ENCODE measurements at places on chromosomes 1 and 21.
A peak's percentile ranks its signal among the peaks of the same experiment; 100 is the strongest.

DNA sequence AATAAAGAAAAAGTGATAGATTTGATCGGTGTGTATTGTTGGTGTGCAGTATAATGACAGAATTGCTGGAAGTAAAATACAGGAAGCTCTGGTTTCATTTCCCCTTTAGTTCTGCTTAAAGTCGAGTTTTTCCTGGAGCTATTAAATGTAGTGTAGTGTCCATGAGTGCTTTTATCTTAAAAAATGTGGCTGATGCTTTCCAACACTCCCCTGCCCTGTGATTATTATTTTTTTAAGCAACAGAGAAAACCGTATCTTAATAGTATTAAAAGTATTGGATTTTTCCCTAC is 1.1 kb downstream of the LGALS8 start:
- no peak for DNase-seq

GRCh38 chr1:36463463-36463802 is 751 bp downstream of the MRPS15 start:
- no peak for DNase-seq

DNA sequence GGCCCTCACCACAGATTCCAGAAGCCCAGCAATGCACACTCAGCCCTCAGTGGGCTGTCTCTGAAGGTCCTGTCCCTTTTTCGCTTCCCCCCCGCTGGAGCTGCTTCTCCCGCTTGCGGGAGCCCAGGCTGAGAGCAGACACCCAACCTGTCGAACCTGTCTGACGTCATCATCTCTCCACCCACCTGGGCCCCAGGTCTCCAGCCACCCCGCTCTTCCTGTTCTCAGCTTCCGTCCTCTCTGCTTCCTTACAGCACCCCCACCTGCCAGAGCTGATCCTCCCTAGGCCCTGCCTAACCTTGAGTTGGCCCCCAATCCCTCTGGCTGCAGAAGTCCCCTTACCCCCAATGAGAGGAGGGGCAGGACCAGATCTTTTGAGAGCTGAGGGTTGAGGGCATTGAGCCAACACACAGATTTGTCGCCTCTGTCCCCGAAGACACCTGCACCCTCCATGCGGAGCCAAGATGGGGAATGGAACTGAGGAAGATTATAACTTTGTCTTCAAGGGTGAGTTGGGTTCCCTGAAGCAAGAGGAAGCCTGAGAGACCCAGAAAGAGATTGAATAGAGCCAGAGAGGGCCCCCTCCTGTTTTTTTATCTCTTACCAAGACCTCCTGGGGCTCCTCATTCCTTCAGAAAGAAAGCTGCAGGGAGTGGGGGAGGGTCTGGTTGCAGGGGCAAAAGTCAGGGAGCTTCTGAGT is at the start of gene RAB25:
Gene RAB25 (plus strand): TSS at position 224 of the 700 bp plus-strand sequence. CDS start 241 bp downstream, at position 465.
- DNase-seq, result no peak

DNA sequence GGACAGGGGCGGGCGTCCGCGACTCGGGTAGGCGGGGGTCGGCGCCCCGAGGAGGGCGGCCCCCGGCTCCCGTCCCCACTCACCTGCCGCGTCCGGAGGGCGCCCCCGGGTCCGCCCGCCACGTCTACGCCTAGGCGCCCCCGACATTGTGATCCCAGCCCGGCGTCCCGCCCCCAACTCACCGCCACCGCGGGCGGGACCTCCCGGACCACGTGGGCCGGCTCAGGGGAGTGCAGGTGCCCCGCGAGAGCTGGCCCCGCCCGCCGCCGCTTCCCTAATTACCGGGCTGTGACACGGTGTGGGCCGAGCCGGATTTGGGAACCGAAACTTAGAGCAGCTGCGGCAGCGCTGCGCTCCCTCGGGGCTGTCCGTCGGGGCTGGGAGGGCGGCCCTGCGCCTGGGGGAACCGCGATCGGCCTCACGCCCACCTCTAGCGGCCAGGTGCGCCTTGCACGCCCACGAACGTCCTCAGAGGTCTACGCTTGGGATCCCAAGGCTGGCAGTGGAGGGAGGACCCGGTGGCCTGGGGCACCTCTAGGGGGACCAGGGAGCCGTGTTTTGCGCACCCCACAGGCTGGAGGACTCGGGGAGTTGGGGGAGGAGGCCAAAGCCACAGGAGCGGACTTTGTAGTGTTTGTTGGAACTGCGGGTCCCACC is 521 bp upstream of the NADK start:
- DNase-seq, result peak; percentile 71

DNA sequence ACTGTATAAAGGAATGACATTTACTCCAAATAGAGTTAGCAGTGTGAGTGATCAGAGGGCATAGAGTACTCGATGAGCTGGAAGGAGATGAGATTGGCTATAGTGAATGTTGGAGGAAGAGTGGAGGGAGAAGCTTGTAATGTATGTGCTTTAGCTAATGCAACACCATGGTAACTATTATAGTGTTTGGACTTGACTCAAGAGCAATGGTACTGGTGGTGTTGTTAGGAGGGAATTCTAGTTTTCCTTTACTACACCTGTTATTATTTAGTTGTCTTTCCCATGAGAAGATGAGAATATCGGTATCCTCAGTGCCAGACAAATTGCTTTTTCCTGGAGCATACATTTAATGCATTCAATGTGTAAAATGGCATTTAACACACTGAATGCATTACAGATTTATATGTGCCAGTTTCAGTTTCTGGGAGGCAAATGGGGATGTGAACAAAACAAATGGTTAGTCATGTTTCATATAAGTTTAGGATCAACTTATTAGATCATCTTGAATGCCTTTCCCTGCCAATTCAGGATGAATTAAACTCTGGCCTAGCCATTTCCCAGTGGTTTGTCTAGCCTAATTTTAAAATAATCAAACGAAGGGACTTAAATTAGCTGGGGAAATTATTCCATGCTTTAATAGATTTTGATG is 291.1 kb upstream of the ADAMTS5 start:
- no peak for DNase-seq

DNA sequence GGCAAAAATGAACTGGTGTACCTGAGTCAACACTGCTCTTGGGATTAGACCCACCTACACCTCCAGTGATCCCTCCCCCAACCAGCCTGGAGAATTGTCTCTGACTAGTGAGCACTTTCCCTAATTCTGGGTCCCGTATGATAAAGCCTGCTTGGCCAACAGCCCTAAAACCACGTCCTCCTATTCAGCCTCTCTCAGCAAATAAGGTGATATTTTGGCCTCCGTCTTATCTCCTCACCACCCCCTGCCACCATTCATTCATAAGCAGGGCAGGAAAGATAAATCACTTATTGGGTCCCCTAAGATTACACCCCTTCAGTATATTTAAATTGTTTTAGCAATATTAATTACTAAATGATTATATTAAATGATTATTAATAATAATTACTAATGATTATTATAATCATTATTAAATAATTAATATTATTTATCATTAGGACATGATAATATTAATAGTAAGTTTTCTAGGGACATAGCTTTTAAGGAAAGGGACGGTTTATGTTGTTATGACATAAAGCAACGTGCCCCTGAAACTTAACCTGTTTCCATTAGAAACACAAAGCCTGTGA is 108.0 kb downstream of the DUSP10 start:
- DNase-seq, result no peak

DNA sequence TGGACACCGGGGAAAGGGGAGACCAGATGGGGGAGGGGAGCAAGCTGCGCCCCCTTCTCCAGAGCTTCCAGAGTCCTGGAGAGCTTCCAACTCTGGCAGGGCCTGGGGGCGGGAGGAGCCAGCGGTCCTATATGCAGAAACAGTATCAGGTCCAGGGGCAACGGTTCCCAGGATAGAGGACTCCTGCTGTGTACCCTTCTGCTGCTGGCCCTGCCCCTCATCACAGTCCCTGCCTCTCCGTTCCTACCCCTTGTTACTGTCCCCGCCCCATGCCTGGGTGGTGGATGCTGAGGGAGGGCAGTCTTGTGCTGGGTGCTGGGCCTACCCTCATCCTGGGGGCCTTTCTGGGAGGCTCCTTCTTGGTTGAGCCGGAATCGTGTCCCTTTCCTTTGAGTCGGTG is 19.2 kb upstream of the PEX10 start:
- no peak for DNase-seq

DNA sequence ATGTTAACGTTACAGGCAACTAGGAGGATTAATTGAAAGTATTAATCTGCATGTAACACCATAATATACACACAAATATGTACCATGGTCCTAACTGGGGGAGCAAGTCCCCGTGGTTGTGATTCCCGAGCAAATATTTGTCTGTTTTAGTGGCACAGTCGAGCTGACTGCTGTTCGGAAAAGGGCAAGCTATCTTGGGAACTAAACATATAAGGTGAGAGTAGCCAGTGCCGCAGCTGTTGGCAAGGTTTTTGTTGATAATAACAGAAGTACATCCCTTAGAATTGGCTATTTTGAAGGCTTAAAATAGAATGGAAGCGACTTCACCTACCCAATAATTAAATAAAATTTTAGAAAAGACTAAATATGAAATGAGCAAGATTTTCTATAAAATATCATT is 45.5 kb downstream of the UCHL5 start:
- no peak for DNase-seq

- no peak for DNase-seq
These were observed 45.7 kb downstream of the TDRD5 start for GRCh38 chr1:179637211-179637860.

- no peak for DNase-seq
These were observed 116.6 kb downstream of the SETD4 start for GRCh38 chr21:35943752-35944151.

DNA sequence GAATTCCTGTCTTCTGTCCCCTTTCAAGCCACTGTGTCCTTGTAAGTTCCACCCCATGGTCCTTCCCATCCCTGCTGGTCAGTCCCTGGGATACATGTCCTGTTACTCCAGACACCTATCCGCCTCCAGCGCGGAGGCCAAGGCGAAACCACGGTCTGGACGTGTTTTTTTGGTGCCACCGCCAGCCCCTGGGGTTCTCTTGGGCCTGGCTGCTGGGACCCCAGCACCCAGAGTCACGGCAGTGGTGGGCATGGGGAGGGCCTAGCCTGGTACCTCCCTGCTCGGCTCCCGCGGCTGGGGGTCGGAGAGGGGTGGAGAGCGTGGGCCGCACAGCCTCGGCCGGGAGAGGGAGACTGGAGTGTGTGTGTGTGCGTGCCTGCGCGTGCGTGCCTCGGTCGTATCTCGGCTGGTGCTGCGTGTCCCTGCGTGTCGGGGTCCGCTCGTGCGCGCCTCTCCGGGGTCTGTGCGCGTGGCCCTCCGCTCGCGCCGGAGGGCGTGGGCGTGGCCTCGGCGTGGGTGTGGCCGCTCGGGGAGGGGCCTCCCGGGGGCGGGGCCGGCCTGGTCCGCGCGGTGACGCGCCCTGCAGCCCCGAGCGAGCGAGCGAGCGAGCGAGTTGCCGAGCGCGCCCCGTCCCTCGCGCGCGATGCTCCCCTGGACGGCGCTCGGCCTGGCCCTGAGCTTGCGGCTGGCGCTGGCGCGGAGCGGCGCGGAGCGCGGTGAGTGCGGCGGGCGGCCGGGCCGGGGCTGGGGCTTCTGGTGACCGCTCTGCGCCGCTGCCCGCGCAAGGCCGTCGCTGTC is at the start of gene VWA1:
Gene VWA1 (plus strand): TSS at position 585 of the 798 bp plus-strand sequence. CDS start 59 bp downstream, at position 644.
- peak; percentile 45 for DNase-seq

DNA sequence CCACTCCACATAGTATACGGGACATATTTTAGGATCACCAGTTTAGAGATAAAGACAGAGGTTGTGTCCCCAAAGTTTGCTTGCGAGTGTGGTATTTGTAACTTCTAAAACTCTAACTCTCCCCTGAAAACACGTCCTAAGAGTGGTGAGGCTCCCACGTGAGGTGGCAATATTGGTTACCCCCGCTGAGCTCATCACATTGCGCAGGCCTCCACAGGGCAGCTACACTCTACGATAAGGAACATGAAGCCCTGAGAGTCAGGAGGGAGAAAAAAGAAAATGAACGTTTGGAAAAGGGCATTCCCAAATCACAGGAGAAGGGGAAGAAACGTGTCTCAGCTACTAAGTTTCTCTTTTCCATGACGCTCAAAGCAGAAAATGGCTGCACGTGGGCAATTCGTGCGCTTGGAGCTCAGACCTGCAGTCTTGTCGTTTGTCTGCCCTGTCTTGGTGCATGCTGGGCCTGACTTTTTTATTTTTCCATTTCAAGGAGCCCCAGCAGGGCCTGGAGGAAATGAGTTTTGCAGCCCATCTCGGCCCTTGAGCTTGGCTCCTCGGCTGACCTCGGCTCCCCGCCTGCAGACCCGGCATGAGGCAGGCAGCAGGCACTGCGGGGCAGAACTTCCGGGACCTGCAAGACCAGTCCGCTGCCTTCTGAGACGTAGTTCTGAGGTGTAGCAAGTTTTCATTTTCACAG is 25.7 kb downstream of the ERG start:
- DNase-seq, result no peak

GRCh38 chr1:53600561-53600960 is 138.4 kb downstream of the GLIS1 start:
- DNase-seq, result peak; percentile 75
